ENCODE measurements at places on chromosomes 4 and X.

GRCh38 chr4:111031001-111031579 is 408.2 kb upstream of the PITX2 start:
- no peak for DNase-seq

- no peak for DNase-seq
These were observed 82.5 kb downstream of the WFS1 start for GRCh38 chr4:6352031-6352692.

GRCh38 chrX:46953597-46953996 is 41.4 kb downstream of the JADE3 start:
- no peak for DNase-seq

DNA sequence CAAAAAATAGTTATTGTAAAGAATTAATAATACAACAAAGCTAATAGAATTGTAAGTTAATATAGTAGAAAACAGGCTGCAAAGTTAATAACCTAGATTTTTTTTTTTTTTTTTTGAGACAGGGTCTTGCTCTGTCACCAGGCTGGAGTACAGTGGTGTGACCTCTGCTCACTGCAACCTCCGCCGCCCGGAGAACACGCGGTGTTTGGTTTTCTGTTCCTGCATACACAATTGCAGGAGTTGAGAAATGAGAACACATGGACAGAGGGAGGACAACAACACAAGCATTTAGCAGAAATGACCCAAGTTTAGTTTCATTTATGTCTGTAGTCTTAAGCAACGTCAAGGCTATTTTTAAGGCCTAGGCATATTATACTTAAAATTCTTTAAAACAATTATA is 145.9 kb upstream of the PCDH10 start:
- DNase-seq, result no peak

DNA sequence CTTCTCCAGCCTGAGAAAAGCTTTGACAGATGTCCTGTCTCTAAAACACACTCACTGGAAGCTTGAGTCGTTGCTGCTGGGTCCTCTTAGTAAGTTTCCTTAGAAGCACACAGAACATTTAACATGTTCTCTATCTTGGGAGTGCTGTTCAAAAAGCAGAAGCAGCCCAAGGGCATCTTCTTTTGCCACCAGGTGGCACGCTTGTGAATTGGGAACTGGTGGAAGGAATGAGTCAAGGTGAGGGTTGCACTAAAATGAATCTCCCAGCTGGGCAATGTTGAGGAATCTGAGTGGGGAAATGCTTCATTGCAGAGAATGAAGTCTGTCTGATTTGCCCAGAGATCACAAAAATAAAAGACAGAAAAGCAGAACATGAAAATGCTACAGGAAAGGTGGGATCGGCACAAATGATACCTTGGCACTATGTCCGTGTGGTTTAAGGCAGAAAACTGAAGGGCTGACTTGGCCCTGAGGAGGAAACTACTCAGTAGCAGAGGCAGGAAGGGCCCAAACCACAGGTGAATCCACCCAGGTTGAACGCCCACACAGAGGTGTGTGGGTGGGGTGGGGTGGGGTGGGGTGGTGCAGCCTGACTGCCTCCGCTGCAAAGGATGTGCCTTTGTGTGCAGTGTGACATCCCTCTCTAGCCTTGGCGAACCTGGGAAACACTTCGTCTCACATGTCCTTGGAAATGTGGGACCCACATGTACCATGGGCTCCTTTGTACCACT is 26.0 kb downstream of the KIT start:
- peak; percentile 30 for DNase-seq
